ENCODE measurements at places on chromosomes 6 and 20.

- no peak for DNase-seq
Measured at GRCh38 chr20:57801581-57801980, 91.8 kb upstream of the PMEPA1 start.

DNA sequence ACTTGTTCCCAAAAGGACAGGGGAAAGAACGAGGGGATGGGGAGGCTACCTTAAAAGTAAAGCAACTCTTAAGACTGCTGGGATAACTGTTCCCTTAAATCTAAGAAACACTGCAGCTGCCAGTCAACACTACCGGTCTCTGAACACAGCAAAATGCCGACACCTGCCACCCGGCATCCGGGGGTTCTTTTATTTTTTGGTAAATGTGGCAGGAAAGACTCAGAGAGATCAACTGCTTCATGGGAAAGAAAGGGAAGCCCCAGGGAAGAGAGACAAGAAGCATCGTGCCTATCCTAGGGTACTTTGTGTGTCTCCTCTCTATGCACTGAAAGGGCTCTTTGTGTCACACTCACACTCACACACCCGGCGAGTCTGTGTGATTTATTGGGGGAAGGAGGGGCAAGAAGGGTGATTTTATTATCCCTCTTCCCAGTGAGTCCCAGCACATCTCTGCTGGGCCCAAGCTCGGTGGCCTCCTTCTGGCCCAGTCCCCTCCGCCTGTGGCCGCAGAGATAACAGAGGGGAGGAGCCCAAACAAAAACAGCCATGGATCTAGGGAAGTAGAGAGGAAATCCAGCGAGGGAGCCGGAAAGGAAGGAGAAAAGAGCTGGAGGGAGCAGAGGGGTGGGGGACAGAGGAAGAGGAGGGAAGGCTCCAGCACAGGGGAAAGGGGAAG is 1.4 kb downstream of the FYN start:
- DNase-seq = peak; percentile 71

DNA sequence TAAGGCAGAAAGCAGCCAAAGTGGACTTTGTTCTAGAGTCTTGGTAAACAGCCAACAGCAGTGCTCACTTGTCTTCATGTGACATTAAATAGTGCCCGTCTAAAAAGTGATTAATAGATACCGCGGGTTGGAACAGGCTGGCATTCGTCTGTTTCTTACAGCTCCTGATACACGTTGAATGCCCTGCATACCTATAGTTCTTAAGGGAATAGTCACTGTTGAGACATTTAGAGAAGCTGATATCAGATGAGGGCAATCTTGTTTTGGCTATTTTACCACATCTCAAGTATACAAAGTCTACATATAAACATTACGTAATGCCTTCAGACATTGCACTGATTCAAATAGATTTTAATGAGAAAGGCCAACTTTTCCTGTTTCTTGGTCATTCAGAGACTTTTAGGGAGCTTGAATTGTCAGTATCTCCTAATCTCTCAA is 374.9 kb upstream of the FLRT3 start:
- no peak for DNase-seq

- DNase-seq = no peak
Measured at GRCh38 chr6:16477367-16478149, 239.2 kb downstream of the GMPR start.

- no peak for DNase-seq
Measured at GRCh38 chr6:131054392-131055250, 8.4 kb downstream of the EPB41L2 start.

GRCh38 chr20:13384132-13384531 is 163.1 kb downstream of the ISM1 start:
- no peak for DNase-seq

- no peak for DNase-seq
Measured at GRCh38 chr6:15442467-15442866, 196.6 kb downstream of the JARID2 start.

DNA sequence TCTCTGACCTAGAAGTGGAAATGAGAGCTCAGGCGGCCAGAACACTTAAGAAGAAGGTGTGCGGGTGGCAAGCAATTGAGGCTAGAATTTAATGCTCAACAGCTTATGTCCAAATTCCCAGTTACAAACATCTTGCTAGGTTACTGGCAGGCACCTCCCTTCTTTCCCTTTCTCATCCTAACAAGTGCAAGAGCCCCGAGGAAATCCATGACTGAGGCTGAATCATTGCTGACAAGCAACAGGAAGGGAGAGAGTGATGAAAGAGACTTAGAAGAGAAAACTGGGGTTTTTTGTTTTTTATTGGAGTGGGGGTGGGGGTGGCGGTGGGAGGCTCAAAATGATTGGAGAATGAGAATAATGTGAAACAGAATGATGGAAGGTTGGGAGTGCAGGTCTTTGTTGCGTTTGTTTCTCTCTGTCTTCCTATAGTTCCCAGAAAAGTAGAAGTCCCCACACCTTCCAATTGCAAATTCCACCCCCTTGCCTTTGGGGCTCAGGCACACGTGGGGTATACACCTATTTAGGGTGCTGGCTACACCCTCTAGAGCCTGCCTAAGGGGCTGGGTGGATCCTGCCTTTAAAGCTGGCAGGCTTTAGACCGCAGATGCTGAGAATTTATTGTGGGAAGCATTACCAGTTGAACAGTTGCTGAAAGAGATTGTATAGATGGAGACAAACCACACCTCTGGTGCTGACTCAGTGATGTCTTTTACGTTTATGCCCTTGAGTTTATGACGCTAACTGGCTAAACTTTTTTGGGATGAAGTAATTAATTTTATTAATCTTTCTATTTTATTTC is 1.4 kb downstream of the FAM83B start:
- no peak for DNase-seq

DNA sequence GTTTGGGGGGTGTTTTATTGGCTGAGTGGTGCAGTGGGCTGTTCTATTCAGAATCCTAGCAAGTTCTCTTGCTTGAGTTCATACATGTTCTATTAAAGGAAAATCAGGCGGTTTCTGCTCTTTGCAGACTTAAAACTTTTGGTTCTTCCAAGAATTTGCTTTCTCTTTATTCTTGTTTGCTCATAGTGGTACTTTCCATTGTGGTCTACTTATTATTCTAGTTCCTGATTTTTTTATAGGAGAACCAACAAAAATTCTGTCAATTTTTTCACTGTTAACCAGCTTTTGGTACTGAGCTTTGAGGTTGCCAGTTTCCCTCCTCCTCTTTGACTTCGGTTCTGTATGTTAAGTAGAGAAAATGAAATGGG is 6.7 kb downstream of the AFDN start:
- no peak for DNase-seq

Measured in SK-N-SH (cell line).